Myocyte (in vitro differentiated cells): ENCODE measurements at places on chromosomes 1 and 21. TPM values are rescaled to one million over a fixed set of nuclear protein-coding genes. Genes with fewer than 3 reads are reported as not detected.
A peak's percentile ranks its signal among the peaks of the same experiment; 100 is the strongest.

LCE1C gene
- total RNA-seq = not detected in 2 replicates

RYR2 gene
- total RNA-seq = 0.16 TPM in 1 of 2 replicates, not detected in the other

DNA sequence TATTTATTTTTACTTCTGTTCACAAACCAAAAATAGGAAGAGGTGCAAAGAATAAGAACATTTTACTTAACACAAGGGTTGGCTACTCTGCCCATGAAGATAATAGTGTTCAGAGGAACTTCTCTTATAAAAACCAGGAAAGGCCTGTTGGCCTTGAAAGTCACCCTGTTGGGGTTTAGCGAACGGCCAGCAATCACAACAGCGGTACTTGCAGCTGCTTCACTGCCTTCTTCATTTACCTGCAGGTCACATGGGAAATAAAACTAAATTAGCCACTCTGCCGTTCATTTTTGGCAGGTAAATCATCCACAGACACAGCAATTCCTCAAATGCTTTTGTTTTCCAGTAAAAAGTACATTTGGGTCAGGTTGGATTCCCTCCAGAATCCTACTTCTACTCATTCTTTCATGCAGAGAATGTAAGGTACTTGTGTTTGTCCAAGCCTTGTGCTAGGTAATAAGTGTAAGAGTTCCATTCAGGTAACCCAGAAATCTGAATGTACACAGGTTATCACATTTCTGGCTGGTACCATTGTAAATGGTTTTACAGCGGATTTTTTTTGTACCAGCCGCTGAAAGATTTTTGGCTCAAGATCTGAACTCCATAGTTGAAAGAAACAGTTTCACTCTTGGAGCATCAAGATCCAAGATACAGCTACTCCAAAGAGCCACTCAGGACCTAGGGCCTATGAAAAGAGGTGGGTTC lies 13.1 kb downstream of the SERPINC1 start:
- DNase-seq = no peak

GRCh38 chr1:80582980-80583379 lies 1217.8 kb upstream of the ADGRL2 start:
- DNase-seq = peak; percentile 65
